ENCODE measurements at places on chromosomes 6 and 20.
A peak's percentile ranks its signal among the peaks of the same experiment; 100 is the strongest.

- DNase-seq: no peak
Measured at GRCh38 chr20:46774236-46774635, 64.8 kb downstream of the SLC2A10 start.

DNA sequence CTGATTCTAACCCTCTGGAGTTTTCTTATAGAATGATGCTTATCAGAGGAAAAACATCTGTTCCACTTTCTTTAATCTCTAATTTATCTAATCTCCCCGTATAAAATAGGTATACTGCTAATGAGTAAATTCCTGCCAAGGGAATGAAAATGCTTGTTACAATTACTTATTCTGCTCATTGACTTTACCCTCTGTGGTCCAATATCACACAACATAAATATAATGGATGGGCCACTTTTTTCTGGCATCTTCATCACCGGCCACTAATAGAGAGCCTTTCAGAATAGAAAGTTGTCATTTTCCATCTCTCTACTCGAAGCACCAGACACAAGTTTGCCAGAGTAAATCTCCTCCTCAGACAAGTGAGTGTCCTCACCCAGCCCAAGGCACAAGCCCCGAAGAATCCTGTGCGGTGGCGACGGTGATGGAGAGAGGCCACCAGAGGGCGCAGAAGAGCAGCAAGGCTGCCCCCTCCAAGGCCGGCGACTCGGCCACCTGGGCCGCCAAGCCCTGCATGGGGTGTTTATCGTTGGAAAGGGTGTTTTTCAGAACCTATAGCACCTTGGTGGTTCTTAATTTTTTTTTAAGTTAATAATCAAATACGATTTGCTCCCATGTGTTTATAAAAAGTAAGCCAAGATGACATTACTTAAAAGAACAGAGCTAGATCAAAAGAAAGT, 212.9 kb upstream of the ARID1B start:
- peak; percentile 20 for DNase-seq

GRCh38 chr6:40340196-40340595, 247.0 kb downstream of the LRFN2 start:
- DNase-seq: no peak

- DNase-seq: no peak
Measured at GRCh38 chr6:15410752-15411151, 164.9 kb downstream of the JARID2 start.

- no peak for DNase-seq
Measured at GRCh38 chr20:46549188-46549972, 1.1 kb downstream of the OCSTAMP start.

DNA sequence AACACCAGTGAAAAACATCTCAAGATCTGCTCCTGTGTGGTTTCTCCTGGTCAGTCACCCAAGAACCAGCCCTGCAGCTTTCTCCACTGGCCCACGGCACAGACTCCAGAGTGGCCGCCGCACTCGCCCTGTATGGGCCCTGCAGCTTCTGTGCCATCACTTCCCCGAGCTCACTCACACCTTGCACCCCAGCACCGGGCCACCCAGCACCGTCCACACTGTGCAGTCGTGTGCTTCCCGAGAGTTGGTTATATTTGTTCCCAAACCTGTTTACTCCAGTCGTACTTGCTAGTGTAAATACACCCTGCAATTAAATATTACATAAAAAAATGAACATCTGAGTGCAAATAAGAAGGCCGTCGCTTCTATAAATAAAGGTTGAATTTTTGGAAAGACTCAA, 341.7 kb downstream of the CDH26 start:
- DNase-seq: no peak

DNA sequence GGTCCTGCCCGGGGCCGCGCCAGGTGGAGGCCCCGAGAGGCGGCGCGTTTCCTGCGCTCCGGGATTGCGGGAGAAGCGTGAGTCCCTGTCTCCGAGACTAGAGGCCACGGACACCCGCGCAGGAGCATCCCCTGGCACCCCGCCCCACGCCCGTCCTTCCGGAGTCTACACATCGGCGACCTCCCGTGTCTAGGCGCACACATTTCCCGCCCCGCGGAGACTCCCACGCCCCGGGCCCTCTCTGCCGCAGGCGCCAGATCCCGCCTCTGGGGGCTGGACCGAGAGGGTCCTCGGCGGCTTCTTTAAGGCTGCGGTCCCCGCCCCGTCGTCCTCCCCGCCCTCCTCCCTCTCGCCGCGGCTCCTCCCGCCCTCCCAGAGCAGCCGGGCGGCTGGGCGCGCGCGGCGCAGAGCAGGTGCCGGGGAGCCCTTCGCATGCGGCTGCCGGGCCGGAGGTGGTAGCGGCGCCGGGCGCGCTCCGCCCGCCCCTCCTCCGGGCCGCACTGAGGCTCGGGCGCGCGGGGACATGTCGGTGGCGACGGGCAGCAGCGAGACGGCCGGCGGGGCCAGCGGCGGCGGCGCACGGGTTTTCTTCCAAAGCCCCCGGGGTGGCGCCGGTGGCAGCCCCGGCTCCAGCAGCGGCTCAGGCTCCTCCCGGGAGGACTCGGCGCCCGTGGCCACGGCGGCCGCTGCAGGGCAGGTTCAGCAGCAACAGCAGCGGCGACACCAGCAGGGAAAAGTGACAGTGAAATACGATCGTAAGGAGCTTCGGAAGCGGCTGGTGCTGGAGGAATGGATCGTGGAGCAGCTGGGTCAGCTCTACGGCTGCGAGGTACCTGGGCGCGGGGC, at the start of gene PPP1R14C:
Gene PPP1R14C, plus strand, starts transcription at position 375 of the 846 bp plus-strand sequence. Its CDS starts 149 bp downstream, at position 524.
- DNase-seq: no peak

GRCh38 chr20:20167698-20168097, 115.4 kb downstream of the CFAP61 start:
- DNase-seq: no peak
